Stimulated activated CD8-positive, alpha-beta memory T cell treated with anti-CD3 and anti-CD28 coated beads, Interleukin-4, amount 100 ng/mL, for 1 hour (primary cell): ENCODE measurements at places on chromosomes 4 and X.

GRCh38 chrX:623599-624315 lies 6.8 kb upstream of the SHOX start:
- DNase-seq, result no peak

DNA sequence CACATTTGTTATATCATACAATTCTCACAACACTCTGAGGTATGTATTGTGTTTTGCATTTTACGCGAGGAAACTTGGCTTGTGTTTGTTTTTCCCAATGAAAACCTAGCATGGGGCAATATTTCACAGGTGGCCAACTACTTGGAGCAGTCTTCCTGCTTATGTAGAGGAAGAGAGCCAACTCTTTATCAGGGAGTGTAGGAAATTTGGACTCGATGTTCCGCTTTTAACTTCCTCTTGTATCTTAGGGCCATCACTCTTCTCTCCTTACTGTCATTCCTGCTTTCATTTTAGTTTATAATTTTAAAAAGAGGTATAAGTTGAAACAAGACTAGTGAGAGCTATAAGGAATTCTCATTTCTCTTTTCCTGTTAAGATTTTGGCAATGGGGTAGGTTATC lies 107.7 kb upstream of the RPS6KA3 start:
- no peak for DNase-seq

- DNase-seq, result no peak
Measured at GRCh38 chrX:111868726-111869638, 7.0 kb upstream of the TRPC5OS start.

DNA sequence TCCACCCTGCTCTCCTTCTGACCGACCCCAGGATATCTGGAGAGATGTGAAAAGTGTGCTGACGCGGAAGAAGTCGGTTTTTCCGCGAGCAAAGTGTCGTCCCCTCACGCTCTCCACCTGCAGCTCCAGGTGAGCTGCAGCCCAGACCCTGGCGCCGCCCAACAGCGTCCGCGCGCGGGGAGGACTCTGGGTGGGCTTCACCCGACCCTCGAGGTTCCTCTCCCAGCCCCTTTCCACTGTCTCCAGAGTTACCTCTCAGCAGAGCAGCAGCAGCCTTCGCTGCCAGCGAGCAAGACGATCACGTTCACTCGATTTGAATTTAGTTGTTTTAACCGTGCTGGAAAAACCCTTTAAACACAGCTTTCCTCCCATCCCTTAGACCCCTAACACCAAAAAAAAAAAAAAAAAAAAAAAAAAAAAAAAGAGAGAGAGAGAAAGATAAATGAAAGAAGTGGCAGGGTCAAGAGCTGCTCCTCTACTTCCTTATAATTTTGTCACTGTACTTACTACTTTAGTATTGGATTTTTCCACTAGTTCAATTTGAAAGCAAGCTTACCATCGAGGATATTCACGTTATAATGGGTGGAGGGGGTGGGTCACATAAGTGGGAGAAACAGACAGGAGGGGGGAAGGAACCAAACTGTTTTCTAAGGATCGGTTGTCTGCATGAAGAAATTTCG lies 758 bp upstream of the NR3C2 start:
- no peak for DNase-seq

GRCh38 chr4:185730387-185730786 lies 81.6 kb downstream of the SORBS2 start:
- DNase-seq, result no peak

DNA sequence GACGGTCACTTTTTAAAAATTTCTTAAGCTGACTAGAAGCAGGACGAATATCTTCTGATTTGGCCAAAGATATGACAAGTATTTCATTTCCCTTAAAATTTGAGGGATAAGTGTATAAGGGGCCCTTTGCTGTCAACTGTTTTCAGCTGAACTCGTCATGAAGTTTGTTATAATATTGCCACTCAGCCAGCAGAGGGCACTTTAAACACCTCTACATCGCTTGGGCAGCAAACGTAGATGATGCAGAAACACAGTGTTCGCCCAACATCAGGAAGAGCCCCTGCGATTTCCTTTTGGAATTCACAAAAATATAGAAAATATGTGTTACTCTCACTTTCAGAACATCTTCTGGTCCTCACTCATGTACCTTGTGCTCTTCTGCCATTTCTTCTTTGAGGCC lies 435.7 kb upstream of the FMR1 start:
- no peak for DNase-seq

DNA sequence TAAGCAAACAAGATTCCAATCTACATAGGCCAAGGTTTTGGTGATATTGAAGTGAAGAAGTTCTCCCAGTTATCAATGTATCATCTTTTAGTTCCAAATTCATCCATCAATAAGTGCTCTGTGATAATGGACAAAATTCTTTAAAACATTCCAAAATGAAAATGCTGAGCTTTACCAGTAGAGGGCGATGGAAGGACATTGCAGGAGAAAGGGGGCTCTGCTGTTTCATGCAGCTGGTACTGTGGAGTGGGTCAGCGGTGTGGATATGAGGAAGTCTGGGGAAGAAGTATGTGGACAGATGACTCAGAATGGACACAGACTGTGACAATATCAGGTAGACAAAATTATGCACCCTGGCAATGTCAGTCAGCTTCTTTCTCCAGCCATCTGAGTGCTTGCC lies 46.6 kb upstream of the HS6ST2 start:
- no peak for DNase-seq

DNA sequence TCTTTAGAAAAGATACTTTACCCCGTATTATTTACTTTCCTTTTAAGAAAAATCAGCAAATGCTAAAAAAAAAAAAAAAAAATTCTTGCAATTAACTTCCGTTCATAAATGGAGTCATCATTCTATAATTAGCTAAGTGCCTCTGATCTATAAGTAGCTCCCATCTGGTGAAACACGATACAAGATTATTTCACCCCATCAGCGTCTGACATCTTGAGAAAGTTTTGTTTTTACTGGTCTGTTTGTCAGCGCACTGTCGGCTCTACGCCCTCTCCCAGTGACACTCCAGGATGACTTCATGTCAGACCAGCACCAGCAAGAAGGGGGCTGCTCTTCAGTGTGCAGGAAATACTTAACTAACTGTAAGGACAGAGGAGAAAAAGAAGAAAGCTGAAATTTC lies 108.3 kb downstream of the AFAP1 start:
- no peak for DNase-seq

DNA sequence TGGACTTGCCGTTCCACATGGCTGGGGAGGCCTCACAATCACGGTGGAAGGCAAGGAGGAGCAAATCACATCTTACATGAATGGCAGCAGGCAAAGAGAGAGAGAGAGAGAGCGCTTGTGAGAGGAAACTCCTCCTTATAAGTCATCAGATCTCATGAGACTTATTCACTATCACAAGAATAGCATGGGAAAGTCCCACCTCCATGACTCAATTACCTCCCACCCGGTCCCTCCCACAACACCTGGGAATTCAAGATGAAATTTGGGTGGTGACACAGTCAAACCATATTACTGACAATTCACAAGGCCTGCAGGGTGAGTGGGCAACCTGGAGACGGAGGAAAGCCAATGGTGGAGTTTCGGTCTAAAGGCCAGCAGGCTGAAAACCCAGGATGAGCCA lies 394.3 kb upstream of the TRAM1L1 start:
- no peak for DNase-seq

GRCh38 chr4:152454398-152455011 lies 81.4 kb downstream of the FBXW7 start:
- no peak for DNase-seq

GRCh38 chr4:134326866-134327265 lies 125.3 kb upstream of the PABPC4L start:
- no peak for DNase-seq

DNA sequence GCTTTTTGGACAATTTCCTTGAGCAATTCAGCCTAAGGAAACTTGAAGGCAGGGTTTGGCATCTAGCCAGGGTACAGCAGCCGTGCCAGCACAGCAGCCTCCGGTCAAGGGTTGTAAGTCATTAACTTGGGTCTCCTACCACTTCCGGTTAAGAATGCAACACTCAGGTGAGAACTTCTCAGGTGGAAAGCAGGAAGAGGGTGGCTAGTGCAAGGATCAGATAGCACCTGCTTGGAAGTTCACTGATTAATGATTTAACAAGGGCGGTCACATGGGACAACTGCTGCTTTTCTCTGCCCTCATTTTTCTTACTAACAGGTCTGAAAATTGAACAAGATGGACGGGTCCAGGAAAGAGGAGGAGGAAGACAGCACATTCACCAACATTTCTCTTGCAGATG lies 30.1 kb upstream of the SCOC start:
- DNase-seq, result no peak

GRCh38 chrX:94123062-94123461 lies 449.1 kb downstream of the FAM133A start:
- no peak for DNase-seq

DNA sequence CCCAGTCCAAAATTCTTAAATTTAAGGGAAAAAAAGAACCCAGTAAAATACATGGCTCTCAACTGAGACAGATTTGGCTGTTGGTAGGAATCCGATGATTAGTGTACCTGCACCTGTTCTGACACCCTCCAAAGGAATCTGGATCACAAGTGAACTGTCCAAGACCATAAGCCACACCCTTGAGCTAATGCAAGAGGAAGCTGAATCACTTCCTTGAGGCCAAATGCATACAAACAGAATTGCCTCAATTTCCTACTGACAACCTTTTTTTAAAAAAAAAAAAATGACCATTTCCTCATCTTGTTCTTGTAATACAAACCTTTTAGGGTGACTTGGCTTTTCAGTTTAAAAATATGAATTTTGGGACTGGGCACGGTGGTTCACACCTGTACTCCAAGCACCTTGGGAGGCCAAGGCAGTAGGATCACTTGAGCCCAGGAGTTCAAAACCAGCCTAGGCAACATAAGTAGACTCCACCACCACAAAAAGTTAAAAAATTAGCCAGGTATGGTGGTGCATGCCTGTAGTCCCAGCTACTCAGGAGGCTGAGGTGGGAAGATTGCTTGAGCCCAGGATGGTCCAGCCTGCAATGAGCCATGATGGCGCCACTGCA lies 10.7 kb upstream of the FBXL5 start:
- no peak for DNase-seq
